Stimulated activated CD8-positive, alpha-beta memory T cell treated with anti-CD3 and anti-CD28 coated beads, Interleukin-15, amount 100 ng/mL, for 48 hours (primary cell): ENCODE measurements at places on chromosomes 16 and 17.

DNA sequence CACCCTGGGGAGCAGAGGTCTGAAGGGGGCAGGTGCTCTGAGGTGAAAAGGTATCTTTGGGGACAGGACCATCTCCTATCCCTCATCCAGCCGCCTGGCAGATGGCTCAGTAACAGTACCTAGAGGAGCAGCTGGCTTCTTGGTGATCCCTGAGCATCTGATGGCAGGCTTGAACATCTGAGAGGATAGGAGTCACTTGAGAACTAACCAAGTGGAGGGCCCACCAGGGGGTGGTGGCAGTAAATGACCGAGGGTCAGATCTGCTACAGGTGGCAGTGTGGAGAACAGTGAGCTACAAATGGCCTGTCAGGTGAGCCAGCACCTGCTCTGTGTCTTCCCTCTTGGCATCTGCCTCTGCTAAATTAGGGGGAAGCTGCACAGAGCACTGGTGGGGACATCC lies 13.8 kb downstream of the HROB start:
- no peak for DNase-seq

- DNase-seq, result no peak
Measured at GRCh38 chr16:87739801-87740200, 26.0 kb downstream of the KLHDC4 start.

- no peak for DNase-seq
Measured at GRCh38 chr17:67111808-67112207, 67.5 kb downstream of the CACNG1 start.

DNA sequence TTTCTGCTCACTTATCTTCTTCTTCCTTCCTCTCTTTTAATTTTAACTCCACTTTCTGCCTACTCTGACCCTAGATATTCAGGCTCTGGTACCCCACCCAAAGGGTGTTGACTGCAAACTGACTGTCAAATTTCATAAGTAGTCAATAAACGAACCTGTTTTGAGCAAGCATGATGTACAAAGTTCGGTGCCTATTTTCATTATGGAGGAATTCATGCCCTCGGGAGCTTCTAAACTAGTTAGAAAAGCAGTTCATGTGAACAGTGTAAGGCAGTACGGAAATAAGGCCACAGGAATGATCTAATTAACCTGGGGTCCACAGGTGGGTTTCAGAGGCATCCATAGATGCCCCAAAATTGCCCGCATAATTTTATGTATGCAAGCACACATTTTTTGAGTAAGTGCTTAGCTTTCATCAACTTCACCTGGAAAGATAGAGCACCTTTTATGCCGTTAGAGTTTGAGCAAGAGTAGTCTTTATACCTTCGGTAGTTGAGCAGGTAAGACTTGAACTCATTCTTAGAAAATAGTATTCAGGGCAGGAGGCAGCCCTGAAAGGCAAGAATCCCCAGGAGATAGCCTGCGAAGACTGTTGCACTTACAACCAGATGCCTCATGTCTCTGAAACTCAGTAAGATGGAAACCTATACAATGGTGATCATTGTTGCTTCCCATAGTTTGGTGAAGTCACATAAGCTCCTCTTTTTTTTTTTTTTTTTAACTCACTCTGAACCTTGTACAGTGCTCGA lies 36.6 kb upstream of the TBX2 start:
- no peak for DNase-seq

DNA sequence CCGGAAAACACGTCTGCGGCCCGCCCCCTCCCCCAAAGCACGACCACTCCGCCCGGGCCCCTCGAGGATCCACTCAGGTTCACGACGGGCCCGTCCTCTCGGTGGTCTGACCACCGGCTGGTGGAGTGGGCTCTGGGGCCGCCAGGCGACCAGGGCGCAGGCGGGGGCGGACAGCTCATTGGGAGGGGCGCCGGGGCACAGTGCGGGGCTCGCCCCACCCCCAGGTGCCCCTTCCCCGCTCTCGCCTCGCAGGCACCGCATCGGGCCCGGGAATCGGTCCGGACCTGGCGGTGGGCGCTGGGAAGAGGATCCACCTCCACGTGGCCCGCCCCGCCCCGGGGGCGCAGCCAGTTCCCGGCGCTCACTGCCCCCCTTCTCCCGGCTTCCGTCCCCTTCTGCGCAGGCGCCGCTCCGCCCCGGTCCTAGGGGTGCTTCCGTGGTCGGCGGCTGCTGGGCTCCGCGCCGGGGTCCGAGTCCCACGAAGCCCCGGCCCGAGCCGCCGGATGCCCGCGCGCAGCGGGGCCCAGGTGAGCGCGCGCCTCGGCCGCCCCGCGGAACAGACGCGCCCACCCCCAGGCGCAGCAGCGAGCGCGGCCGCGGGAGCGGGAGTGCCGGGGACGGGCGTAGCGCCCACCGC lies at the start of gene MPG:
Gene MPG, plus strand, starts transcription at position 419 of the 637 bp plus-strand sequence. Its CDS starts 85 bp downstream, at position 504.
- DNase-seq, result peak; percentile 74

GRCh38 chr16:7270823-7271222 lies 61.8 kb upstream of the RBFOX1 start:
- DNase-seq, result no peak

DNA sequence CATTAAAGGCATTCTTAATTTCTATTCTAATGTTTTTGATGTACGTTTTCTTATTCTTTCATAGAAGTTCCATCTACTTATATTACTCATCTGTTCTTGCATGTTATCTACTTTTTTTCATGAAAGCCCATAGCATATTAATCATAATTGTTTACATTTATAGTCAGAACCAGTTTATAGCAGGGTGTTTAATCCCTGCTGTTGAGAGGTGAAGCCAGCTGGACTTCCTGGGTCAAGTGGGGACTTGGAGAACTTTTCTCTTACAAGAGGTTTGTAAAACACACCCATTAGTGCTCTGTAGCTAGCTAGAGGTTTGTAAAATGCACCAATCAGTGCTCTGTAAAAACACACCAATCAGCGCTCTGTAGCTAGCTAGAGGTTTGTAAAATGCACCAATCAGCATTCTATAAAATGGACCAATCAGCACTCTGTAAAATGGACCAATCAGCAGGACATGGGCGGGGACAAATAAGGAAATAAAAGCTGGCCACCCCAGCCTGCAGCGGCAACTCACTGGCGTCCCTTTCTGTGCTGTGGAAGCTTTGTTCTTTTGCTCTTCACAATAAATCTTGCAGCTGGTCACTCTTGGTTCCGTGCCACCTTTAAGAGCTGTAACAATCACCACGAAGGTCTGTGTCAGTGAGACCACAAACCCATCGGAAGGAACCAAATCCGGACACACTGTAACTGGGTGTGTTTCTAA lies 120.6 kb downstream of the TANC2 start:
- DNase-seq, result no peak

DNA sequence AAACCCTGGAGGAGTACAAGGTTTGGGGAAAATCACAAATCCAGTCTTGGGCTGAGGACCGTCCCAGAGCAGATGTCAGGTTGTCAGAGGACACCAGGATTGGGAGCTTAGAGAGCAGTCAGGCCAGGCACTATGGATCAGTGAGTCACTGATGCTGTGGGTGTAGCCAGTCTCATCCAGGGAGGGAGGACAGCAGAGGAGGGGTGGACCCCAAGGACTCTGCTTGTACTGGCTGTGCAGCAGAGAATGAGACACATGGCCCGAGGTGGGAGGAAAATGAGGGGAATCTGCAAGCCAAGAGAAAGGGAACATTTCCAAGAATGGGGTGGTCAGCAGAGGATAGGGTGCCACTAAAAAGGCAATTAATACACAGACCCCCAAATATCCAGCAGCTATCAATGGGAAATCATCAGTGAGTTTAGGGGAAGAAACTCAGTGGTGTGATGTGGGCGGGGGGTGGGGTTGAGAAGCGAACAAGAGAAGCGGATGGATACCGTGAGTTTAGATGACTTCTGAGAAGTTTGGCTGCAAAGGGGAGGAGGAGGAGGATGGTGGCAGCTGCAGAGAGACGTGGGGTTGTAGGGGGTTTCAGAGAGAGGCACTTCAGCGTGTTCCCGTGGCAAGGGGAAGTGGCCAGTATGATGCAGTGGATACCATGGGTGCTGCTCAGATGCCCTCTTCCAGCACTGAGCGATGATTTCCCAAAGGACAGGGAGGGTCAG lies 43.9 kb downstream of the ARHGAP27 start:
- no peak for DNase-seq

DNA sequence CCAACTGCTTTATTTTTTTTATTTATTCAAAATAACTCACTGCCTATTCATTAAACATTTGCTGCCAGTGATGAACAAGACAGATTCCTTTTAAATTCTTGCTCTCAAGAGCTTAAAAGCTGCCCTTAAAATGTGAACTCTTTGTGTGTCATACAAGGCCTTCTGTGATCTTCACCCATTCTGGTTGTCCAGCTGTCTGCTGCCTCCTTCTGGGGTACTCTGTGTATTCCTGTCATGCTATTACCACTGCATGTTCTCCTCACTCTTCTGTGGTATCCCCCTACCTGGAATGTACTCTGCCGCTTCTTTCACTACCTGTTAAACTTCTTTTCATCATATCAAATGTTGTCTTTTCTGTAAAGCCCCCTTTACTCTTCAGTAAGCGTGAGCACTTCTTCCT lies 165.8 kb downstream of the CHD9 start:
- DNase-seq, result no peak

GRCh38 chr16:72983728-72984350 lies 64.1 kb downstream of the ZFHX3 start:
- no peak for DNase-seq

GRCh38 chr17:48722915-48723422 lies at the start of gene PRAC2:
Gene PRAC2 (plus strand): TSS chr17:48723185. CDS start chr17:48724411, 1,226 bp downstream.
- no peak for DNase-seq

GRCh38 chr17:78724544-78724943 lies 57.5 kb downstream of the CYTH1 start:
- DNase-seq, result no peak

DNA sequence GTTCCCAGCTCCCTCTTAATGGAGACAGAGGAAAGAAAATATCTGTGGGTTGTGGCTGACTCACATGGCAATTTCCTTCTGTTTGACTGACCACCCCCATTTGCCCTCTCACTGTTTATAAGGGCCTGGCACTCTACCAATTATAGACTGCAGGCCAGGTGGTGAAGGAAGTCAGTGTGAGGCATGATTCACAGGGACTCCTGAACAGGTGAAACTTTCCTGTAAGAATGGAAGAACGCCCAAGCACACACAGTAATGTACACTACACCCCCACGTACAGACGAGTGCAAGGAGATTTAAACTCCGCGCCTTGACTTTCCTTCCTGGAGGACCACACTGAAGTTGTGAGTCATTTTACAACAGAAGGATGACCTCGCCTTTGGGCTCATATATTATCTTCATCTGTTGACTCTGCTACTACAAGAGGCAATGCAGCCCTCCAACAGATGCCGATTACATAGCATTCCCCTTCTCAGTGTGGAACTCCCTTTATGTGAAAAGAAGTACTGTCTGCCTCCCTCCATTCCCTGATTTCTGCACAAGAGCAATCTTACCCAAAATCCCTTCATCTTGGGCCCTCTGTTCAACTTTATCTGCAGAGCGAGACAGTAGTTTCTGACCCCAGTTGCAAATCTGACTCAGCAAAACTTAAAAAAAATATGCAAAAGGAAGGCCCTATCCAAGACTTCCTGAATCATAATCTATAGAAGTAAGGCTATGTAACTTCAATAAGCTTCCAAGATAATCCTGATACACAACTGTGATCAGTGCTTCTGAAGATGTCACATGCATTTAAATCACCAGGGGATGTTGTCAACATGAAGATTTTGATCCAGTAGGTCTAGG lies 163.6 kb downstream of the SHISA6 start:
- no peak for DNase-seq

DNA sequence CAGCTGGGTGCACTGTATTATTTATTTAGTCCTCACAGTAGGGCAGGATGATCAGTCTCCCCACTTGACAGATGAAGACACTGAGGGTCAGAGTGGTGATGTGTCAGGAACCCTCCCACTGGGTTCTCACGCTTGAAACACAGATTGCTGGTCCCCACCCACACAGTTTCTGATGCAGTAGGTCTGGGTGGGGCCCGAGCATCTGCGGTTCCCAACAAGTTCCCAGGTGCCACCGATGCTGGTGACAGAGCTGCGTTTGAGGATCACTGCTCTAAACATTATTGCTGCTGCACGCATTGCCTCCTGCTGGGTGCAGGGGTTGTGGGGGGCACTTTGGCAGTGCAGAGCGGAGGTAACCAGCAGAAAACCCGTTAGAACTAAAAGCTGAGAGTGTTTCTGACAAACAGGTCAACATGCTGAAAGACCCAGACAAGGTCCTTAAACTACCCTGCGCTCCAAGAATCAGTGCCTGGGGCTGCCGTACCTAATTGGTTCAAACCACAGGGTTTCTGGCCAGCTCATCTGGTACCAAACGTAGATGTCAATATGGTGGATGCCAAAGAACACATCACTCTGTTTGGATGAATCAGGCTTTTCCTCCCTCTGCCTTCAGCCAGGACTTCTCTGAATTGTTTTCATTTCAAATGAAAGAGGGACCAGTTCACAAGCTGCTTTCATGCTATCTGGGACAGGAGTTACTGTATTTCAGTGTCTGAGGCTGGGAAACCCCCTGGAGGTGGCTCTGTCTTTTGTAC lies 76.0 kb downstream of the ABCC1 start:
- DNase-seq, result peak; percentile 57

GRCh38 chr17:62648251-62648955 lies 20.9 kb downstream of the MRC2 start:
- no peak for DNase-seq

DNA sequence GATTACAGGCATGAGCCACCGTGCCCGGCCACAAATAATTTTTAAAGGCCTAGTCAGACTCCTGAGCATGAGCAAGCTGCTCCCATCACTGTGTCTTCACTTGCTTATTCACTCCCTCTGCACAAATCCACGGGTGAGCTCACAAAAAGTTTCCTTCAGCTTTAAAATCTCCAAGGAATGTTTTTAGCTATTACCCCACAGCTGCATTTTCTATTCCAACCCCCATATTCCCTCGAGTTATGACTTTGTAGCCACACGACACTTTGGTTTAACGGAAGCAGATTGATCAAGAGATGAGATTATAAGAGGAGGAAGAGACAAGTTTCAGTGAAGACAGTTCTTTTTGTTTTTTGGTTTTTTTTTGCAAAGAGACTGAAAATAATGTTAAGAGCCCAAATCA lies 49.1 kb upstream of the SLC25A19 start:
- no peak for DNase-seq

DNA sequence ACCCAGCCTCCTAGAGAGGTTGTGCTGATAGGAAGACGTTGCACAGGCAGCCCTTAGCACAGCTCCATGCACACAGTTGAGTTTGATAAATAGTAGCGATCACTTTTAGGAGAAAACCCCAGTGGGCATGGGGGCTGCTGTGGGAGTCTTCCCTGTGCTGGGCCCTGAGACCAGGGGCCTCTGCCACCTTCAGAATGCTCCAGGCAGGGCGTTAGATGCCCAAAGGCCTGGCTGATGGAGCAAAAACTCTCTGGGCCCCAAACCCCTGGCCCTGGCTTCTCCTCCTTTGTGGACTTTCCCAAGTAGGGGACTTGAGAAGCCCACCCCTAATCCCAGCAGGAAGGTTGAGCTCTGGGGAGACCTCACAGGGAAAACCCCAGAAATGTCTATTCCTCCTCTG lies 14.3 kb upstream of the SLC4A1 start:
- DNase-seq, result no peak

- DNase-seq, result no peak
Measured at GRCh38 chr17:16286947-16287562, 66.2 kb downstream of the CENPV start.
